Kidney epithelial cell (primary cell): ENCODE measurements at places on chromosomes 3 and 15. TPM values are rescaled to one million over a fixed set of nuclear protein-coding genes. Genes with fewer than 3 reads are reported as not detected.

The LRRC49 gene
- 53.0 and 62.0 TPM in 2 replicates for total RNA-seq

The BCL2A1 gene
- not detected in 2 replicates for total RNA-seq

The KNG1 gene
- not detected in 2 replicates for total RNA-seq

The TMC3 gene
- total RNA-seq = not detected in 2 replicates

The GOLGA8O gene
- not detected in 2 replicates for total RNA-seq

The TRIM71 gene
- total RNA-seq = 2.4 and 2.6 TPM in 2 replicates

The CLDN16 gene
- 10.9 and 12.0 TPM in 2 replicates for total RNA-seq

The RBP2 gene
- not detected in 2 replicates for total RNA-seq

The IGDCC3 gene
- total RNA-seq = 0.13 and 0.27 TPM in 2 replicates

DNA sequence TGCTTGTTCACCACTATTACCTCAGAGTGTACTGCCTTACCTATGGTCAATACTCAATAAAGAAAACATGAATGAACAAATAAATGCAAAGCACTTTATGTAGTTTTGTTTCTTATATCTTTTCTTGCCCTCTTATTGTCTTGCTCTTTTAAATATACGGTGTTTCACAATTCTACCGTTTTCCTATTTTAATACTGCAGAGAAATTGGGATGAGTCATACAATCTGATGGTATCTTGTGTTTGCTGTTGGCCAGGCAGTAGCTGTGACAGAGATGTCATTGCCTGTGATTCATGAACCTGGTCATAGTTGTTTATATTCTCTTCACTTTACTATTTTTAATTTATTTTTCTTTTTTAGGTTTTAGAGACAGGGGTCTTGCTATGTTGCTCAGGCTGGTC is 48.3 kb downstream of the SERP1 start:
- no peak for DNase-seq

GRCh38 chr15:88708655-88709054 is 69.8 kb downstream of the ISG20 start:
- DNase-seq = no peak

- DNase-seq = no peak
Measured at GRCh38 chr3:16945330-16945729, 60.6 kb downstream of the PLCL2 start.

DNA sequence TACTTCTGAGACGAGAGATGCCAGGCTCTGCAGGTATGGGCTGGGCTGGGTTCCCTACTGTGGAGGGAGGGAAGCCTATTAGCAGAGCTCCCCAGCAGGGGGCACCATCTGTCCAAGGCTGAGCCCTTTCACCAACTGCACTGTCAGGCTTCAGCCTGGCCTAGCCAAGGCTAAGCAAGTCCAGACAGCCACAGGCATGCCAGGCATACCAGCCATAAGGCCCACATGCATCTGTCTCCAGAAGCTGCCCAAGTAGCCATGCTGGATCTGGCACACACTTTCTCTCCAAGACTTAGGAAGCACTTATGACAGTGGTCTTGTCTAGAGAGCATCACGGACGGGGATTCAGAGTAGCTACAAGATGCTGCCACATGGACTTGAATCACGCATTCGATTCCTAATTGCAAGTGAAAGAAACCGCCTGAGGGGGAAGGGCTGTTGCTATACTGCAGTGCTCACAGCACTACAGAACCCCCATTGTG is 28.3 kb downstream of the RUVBL1 start:
- DNase-seq = peak; percentile 57

- DNase-seq = no peak
Measured at GRCh38 chr15:92304223-92304975, 89.3 kb upstream of the ST8SIA2 start.

DNA sequence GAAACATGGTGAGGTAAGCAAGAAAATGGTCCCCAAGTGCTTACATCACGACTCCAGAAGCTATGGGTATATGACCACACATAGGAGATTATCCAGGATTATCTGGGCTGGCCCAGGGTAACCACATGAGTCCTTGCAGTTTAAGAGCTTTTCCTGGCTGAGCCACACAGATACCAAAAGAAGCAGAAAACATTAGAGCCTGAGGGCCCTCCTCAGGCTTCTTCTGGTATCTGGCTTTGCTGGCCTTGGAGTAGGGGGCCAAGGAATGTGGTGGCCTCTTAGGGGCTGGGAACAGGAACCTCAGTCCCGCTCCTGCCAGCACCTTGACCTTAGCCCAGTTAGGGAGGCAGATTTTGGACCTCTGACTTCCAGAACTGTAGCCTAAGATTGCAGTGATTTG is 259.1 kb downstream of the KCNMB2 start:
- DNase-seq = no peak

- no peak for DNase-seq
Measured at GRCh38 chr3:169256796-169257522, 406.6 kb downstream of the MECOM start.

DNA sequence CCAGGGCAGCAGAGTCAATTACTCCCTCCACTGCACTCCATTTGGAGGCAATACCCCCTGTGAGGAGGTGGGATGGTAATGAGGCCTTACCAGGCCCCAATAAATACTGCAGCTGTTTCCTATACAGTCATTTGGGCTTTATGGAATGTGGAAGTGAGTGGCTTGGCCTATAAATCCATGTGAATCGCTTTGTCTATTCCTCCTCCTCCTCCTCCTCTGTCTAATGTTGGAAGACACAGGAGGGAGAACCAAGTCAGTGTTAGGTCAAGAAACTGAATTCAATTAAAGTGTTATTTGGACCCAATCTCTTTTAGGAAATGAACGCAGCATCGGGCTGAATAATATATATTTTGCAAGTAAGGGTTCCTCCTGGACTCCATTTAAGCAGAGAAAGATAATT is 17.3 kb upstream of the SRGAP3 start:
- DNase-seq = no peak

GRCh38 chr3:56154297-56154696 is 314.0 kb downstream of the ERC2 start:
- DNase-seq = no peak

GRCh38 chr3:108152274-108152673 is 61.4 kb upstream of the CD47 start:
- DNase-seq = no peak

GRCh38 chr3:43079536-43080332 is 26.1 kb downstream of the POMGNT2 start:
- no peak for DNase-seq

- DNase-seq = no peak
Measured at GRCh38 chr15:68730976-68731897, 89.5 kb downstream of the ANP32A start.

GRCh38 chr3:163327086-163327485 is 1751.2 kb downstream of the SI start:
- DNase-seq = no peak

DNA sequence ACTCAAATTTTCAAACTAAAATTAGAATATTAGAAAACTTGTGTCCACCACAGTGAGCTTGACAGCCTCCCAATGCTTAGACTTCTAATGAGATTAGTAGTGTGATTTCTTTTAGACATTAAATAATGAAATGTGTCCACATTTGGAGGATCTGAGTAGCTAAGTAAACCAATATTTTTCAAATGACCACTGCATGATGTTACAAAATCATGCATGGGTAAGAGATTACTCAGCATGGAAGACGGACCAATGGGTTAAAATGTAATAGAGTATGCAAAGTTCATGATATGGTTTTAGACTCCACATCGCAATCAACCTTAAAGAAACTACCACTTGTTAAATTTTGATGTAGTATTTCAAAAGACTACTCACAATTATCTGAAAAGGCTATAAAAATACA is 130.6 kb downstream of the IMPG2 start:
- DNase-seq = no peak

- no peak for DNase-seq
Measured at GRCh38 chr15:71784719-71785118, 25.6 kb upstream of the NR2E3 start.

- no peak for DNase-seq
Measured at GRCh38 chr3:101043687-101044078, 50.5 kb upstream of the ABI3BP start.

DNA sequence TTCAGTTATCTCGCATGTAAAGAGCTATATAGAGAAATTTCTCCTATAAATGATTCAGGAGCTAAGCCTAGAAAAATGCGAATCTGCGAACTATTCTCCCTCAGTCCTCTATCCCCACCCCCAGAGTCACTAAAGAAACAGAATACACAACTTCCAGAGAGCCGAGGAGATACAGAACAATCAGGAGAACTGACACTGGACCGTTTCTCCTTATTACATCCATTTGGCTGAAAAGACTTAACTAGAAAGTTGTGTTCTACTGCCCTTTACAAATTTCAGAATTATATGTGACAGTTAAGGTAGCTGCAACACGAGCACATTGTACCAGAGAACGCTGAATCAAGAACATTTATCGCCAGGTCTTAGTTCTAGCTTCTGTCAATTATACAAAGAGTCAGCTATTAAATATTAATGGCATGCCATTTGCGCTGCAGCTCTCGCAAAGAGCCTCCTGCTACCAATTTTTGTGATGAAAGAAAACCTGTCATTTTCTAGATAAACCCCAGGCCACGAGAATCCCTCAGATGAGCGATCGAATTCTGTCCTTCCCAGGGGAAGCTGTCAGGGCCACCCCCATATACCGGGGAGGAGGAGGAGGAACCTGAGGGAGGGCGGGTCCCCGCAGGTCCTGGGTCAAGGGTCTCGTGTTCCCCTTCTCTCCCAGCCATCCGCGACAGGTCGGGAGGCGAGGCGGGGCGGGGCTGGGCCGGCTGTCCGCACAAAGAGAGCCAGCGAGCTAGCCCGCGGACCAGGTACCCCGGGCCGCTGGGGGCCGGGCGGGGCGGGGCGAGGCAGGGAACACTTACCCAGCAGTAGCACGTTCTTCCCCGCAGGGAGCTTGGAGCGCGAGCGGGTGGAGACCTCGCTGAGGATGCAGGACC is 878 bp downstream of the DYNC1LI1 start:
- no peak for DNase-seq

GRCh38 chr15:45386974-45387373 is 8.6 kb upstream of the GATM start:
- no peak for DNase-seq

DNA sequence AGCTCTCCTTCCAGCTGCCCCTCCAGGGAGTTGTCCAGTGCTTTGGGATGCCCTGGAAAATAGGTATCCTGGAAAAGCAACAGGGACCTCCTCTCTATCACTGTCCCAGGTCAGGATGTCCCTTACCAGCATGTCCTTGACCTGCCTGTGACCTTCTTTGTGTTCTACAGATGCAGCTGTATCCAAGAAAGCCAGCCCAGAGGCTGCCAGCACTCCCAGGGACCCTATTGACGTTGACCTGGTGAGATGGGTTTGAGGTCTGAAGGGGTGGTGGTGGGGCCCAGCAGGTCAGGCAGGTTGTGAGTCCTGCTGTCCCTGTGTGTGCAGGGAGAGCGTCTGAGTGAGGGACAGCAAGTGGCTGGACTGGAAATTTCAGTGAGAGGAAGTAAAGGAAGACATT is 30.2 kb downstream of the PML start:
- no peak for DNase-seq

GRCh38 chr3:112675943-112676535 is 35.1 kb upstream of the CCDC80 start:
- DNase-seq = no peak

DNA sequence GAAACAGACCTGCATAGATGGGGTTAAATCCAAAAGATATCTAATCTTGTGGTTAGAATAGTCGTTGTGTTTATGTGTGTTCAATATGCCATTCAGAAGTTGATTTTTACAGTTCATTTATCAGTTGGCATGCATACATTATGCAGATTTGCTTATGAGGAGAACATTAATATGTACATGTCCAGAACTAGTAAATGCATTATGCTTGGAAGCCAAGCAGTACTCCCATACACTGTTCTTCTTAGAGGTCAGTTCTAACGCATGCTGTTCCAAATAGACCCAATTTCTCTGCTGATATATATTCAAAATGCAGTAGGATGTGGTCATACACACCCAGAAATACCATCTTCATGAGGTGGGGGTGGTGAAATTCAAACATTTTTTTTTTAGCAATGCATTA is 956 bp downstream of the FGF12 start:
- no peak for DNase-seq

- DNase-seq = no peak
Measured at GRCh38 chr3:141380987-141381386, 12.7 kb downstream of the ZBTB38 start.

DNA sequence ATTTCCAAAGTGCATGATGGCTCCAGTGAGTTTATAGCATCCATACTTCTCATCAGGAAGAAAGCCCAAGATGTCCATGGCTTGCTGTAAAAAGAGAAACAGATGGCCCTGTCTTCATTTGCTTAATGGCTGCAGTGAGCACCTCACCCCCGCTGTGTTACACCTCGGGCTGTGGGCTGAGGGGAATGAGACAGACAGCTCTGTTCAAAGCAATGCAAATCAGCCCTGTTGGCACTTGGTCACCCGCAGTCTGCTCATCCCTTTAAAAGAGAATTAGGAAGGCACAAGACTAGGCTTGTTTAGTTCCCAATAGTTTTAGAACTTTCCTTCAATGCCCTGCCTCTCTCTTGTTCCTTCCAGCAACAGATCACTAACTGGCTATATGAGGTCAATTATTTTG is 25.2 kb downstream of the MYH15 start:
- DNase-seq = no peak

GRCh38 chr3:127784283-127784682 is 38.0 kb downstream of the MGLL start:
- no peak for DNase-seq

- DNase-seq = no peak
Measured at GRCh38 chr15:45132844-45133560, 3.2 kb downstream of the DUOX1 start.

DNA sequence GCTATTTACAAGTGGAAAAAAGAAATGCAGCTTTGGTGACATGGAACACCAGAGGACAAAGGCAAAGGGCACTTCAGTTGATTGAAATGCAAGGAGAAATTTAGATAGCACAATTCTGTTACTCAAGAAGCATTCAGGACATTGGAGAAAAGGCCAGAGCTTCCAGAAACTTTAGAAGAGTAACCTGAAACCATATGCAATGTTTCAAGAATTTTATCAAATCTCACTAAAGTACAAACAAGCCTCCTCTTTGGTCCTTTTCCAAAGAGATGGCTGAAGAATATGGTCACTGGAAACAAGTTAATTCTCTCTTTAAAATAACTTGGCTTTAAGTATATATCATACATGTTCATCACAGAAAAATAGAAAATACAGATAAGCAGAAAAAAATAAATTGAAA is 14.6 kb upstream of the LMOD3 start:
- no peak for DNase-seq

DNA sequence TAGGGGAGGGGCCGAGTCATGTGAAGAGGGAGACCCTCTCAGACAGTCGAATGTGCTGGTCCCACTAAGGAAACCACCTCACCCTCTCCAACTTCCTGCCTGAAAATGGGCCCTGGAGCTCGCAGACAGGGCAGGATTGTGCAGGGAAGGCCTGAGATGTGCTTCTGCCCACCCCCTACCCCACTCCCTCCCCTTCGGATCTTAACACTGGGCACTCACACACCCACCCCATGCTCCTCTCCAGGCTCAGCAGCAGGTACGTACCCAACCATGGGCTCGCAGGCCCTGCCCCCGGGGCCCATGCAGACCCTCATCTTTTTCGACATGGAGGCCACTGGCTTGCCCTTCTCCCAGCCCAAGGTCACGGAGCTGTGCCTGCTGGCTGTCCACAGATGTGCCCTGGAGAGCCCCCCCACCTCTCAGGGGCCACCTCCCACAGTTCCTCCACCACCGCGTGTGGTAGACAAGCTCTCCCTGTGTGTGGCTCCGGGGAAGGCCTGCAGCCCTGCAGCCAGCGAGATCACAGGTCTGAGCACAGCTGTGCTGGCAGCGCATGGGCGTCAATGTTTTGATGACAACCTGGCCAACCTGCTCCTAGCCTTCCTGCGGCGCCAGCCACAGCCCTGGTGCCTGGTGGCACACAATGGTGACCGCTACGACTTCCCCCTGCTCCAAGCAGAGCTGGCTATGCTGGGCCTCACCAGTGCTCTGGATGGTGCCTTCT is 20.0 kb downstream of the ATRIP start:
- no peak for DNase-seq

- peak; percentile 21 for DNase-seq
Measured at GRCh38 chr3:148075771-148076716, 621.7 kb upstream of the AGTR1 start.
